Pericardium fibroblast (primary cell): ENCODE measurements at places on chromosomes 5 and 9. TPM values are rescaled to one million over a fixed set of nuclear protein-coding genes. Genes with fewer than 3 reads are reported as not detected.

The SLC34A3 gene
- total RNA-seq: not detected in 2 replicates

The OR13D1 gene
- total RNA-seq: not detected in 2 replicates

The SIGMAR1 gene
- 147 and 176 TPM in 2 replicates for total RNA-seq

The SLC26A2 gene
- 9.1 and 9.6 TPM in 2 replicates for total RNA-seq

The ADAMTS16 gene
- total RNA-seq: not detected in 2 replicates

The C5orf34 gene
- total RNA-seq: 0.58 and 1.4 TPM in 2 replicates

The SLCO6A1 gene
- not detected in 2 replicates for total RNA-seq

The RNF180 gene
- 2.0 and 3.8 TPM in 2 replicates for total RNA-seq

The IZUMO3 gene
- not detected in 2 replicates for total RNA-seq

The MLANA gene
- not detected in 2 replicates for total RNA-seq

The RARS1 gene
- total RNA-seq: 91.4 and 99.0 TPM in 2 replicates

The CDK5RAP2 gene
- total RNA-seq: 27.5 and 32.1 TPM in 2 replicates

The GABRA1 gene
- total RNA-seq: not detected in 2 replicates

The NUTM2G gene
- not detected in 2 replicates for total RNA-seq

The TSLP gene
- total RNA-seq: 0.47 and 0.85 TPM in 2 replicates
